Transverse colon (tissue), 4 donors: ENCODE measurements at places on chromosomes 13 and 19.

GRCh38 chr13:52849291-52850071 lies 1.0 kb upstream of the PCDH8 start:
- H3K27ac ChIP-seq: no peak overlapping the region
- DNase-seq: no peak
- H3K4me1 ChIP-seq: peaks cover 19% of the 10 kb centered on the region

- H3K27me3 ChIP-seq: no peaks in the 10 kb centered on the region
- no peak overlapping the region for H3K4me3 ChIP-seq
- H3K36me3 ChIP-seq: no peaks in the 10 kb centered on the region
- H3K4me1 ChIP-seq: no peaks in the 10 kb centered on the region
- no peak overlapping the region for H3K27ac ChIP-seq
Measured at GRCh38 chr13:111614613-111615012, 294.2 kb downstream of the TEX29 start.

GRCh38 chr19:47096721-47097120 lies 16.9 kb downstream of the ZC3H4 start:
- H3K27ac ChIP-seq: peak overlapping the region; percentile 84
- DNase-seq: peak; percentile 54
- peaks cover 44% of the 10 kb centered on the region for H3K4me1 ChIP-seq
- H3K36me3 ChIP-seq: no peaks in the 10 kb centered on the region
- H3K27me3 ChIP-seq: no peaks in the 10 kb centered on the region
- no peak overlapping the region for H3K4me3 ChIP-seq

DNA sequence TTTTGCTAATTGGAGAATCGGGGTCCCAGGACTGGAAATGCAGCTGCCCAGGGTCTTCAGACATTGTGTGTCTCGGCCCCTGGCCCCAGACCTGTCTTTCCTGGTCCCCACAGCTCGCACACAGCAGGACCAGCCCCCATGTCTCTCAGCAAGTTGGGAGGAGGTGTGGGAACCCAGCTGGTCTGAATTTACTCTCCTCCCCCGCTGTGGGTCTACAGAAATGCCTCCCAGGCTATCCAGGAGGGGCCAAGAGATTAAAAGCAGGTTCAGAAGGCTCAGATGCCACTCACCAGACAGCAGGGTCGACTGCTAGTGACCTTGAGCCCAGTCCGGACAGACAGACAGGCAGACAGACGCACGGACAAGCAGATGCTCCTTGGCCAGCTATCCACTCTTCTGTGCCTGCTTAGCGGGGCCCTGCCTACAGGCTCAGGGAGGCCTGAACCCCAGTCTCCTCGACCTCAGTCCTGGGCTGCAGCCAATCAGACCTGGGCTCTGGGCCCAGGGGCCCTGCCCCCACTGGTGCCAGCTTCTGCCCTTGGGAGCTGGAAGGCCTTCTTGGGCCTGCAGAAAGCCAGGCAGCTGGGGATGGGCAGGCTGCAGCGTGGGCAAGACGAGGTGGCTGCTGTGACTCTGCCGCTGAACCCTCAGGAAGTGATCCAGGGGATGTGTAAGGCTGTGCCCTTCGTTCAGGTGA lies at the start of gene DAND5:
Gene DAND5 (plus strand): TSS at position 285 of the 697 bp plus-strand sequence. CDS start 85 bp downstream, at position 370.
- no peaks in the 10 kb centered on the region for H3K36me3 ChIP-seq
- no peaks in the 10 kb centered on the region for H3K4me1 ChIP-seq
- DNase-seq: no peak

GRCh38 chr13:72314210-72314609 lies 413.2 kb downstream of the MZT1 start:
- no peaks in the 10 kb centered on the region for H3K27me3 ChIP-seq
- no peak overlapping the region for H3K4me3 ChIP-seq
- no peak for DNase-seq
- H3K27ac ChIP-seq: no peak overlapping the region
- no peaks in the 10 kb centered on the region for H3K4me1 ChIP-seq
- no peaks in the 10 kb centered on the region for H3K36me3 ChIP-seq

GRCh38 chr19:19463348-19464117 lies 51.8 kb downstream of the TSSK6 start:
- H3K4me1 ChIP-seq: peaks cover 59% of the 10 kb centered on the region
- H3K36me3 ChIP-seq: peaks cover 30% of the 10 kb centered on the region
- no peaks in the 10 kb centered on the region for H3K27me3 ChIP-seq
- no peak for DNase-seq

DNA sequence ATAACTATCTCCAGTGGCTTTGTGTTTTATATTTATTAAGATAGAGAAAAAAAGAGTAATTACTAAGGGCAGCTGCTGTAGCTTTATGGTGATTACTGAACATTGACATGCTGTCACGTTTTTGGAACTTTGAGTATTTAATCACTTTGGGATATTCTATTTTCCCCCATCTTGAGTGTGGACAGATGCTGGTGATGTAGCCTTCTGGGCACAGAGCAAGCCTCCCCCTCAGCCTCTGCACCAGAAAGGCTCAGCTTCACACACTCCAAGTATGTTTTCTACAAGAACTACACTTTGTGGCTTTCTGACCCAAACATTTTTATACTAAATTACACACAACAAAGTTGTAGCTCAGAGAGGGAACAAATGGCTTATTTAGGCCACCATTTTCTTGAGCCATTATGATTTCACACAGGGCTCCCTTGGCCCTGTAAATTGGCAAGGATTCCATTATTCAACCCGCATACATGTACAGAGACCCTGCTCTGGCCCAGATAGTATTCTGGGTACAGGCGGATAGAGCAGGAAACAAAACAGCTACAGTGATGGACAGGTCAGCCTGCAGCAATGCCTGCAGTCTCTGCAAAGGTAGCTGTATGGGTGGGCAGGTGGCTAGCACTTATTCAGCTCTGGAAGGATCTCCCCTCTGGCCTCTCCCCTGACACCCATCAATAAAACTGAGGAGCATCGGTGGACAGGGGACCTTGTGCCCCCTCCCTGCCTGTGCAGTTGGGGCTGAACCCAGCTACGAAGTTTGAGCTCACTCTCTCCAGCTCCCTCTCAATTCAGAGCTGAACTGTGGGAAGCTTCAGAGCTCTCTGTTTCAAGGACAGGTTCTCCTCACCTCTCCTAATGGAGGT lies 1.3 kb downstream of the ALOX5AP start:
- no peak for DNase-seq
- H3K27ac ChIP-seq: peak overlapping the region; percentile 57
- H3K36me3 ChIP-seq: no peaks in the 10 kb centered on the region
- no peaks in the 10 kb centered on the region for H3K27me3 ChIP-seq
- no peaks in the 10 kb centered on the region for H3K4me1 ChIP-seq

- no peak for DNase-seq
- no peaks in the 10 kb centered on the region for H3K36me3 ChIP-seq
- H3K4me3 ChIP-seq: no peak overlapping the region
Measured at GRCh38 chr13:52925251-52925650, 76.8 kb upstream of the PCDH8 start.

- peaks cover 5% of the 10 kb centered on the region for H3K27me3 ChIP-seq
- no peak for DNase-seq
- H3K4me1 ChIP-seq: no peaks in the 10 kb centered on the region
- H3K27ac ChIP-seq: no peak within 1 kb of the TSS
- no peaks in the 10 kb centered on the region for H3K36me3 ChIP-seq
Measured at GRCh38 chr19:55836340-55836739, at the start of gene NLRP4. TSS of gene NLRP4 (plus strand) at chr19:55836540. CDS start at chr19:55852081, 15,541 bp downstream.

- H3K27ac ChIP-seq: peak overlapping the region; percentile 91
- H3K4me1 ChIP-seq: peaks cover 47% of the 10 kb centered on the region
- no peaks in the 10 kb centered on the region for H3K27me3 ChIP-seq
- DNase-seq: no peak
- no peak overlapping the region for H3K4me3 ChIP-seq
- no peaks in the 10 kb centered on the region for H3K36me3 ChIP-seq
Measured at GRCh38 chr19:13076320-13076719, 26.3 kb downstream of the LYL1 start.

- DNase-seq: no peak
- no peak overlapping the region for H3K4me3 ChIP-seq
- no peaks in the 10 kb centered on the region for H3K4me1 ChIP-seq
- no peaks in the 10 kb centered on the region for H3K27me3 ChIP-seq
- H3K27ac ChIP-seq: no peak overlapping the region
Measured at GRCh38 chr13:74243637-74244526, 109.7 kb upstream of the KLF12 start.

DNA sequence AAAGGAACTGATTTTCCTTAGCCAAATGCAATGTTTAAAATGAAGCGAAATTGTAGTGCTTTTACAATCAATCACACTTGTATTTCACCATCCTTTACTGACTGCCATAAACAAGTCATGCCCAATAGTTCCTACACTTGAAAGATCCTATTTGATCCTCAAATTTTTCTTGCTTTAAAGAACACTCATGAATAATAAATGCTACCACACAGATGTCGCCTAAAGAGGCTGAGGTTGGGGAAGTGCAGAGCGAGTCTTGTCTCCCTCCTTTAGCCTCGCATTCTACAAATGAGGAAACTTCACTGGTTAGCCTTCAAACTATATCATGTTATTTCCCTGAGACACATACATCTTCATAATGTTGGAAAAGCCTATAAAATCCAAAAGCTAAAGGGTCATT lies 18.7 kb upstream of the AMER2 start:
- H3K4me1 ChIP-seq: no peaks in the 10 kb centered on the region
- H3K4me3 ChIP-seq: no peak overlapping the region
- DNase-seq: no peak
- H3K27me3 ChIP-seq: peaks cover 6% of the 10 kb centered on the region
- H3K36me3 ChIP-seq: no peaks in the 10 kb centered on the region

DNA sequence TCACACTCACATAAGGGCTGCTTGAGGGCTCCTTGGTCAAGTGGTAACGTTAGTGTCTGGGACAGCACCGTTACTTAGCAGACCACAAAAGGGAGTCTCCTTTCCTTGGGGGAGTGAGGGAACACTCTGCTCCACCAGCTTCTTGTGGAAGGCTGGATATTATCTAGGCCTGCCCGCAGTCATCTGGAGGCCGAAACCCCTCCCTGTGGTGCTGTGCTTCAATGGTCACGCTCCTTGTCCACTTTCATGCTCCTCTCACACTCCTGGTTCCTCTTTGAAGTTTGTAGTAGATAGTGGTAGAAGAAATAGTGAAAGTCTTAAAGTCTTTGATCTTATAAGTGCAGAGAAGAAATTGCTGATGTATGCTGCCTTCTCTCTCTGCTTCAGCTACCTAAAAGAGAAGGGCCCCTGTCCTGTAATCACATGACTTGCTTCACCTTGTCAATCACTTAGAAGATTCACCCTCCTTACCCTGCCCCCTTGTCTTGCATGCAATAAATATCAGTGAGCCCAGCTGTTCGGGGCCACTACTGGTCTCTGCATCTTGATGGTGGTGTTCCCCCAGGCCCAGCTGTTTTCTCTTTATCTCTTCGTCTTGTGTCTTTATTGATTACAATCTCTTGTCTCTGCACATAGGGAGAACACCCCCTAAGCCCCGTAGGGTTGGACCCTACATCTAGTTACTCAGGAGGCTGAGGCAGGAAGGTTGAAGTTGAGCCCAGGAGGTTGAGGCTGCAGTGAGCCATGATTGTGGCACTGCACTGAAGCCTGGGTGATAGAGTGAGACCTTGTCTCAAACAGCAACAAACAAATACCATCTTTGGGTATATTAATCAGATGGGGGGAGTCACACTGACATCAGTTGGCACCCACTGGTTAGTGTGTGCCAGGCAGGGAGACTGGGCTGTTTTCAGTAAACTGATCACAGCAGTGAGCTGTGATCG lies 11.6 kb upstream of the MZF1 start:
- H3K27ac ChIP-seq: no peak overlapping the region
- DNase-seq: no peak
- H3K27me3 ChIP-seq: no peaks in the 10 kb centered on the region
- H3K36me3 ChIP-seq: no peaks in the 10 kb centered on the region
